ENCODE measurements at places on chromosomes 6 and 20.

GRCh38 chr20:58876437-58876836 is 23.9 kb downstream of the GNAS start:
- DNase-seq, result no peak

DNA sequence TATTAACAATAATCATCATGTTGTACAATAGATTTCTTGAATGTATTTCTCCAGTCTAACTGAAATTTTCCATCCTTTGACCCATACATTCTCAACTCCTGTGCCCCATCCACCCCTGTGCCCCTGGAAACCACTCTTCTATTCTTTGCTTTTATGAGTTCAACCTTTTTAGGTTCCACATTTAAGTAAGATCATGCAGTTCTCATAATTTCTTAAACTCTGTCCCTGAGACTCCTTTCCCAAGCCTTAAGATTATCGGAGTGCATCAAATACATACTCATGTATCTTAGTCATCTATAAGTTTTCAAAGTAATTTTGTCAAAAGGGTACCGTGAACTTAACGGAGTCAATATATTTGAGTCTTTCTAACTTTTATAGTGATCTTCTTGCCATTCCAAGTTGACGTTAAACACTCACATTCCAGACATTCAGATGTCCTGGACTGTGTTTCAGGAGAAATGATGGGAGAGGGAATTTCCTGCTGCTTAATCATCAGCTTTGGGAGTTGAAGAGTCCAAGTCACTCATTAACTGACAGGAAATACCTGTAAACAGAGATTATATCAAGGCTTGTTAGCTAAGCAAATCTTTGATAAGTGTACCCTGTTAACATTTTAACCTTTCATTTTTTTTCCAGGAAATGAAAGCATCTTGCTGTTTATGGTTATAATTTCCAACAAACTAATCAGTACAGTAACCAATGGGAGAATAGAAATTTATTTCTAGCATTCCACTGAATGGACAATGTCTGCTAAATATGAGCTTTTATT is 73.3 kb downstream of the ADGRG6 start:
- no peak for DNase-seq

- DNase-seq, result no peak
Measured at GRCh38 chr6:70857387-70858077, 99.3 kb downstream of the B3GAT2 start.

DNA sequence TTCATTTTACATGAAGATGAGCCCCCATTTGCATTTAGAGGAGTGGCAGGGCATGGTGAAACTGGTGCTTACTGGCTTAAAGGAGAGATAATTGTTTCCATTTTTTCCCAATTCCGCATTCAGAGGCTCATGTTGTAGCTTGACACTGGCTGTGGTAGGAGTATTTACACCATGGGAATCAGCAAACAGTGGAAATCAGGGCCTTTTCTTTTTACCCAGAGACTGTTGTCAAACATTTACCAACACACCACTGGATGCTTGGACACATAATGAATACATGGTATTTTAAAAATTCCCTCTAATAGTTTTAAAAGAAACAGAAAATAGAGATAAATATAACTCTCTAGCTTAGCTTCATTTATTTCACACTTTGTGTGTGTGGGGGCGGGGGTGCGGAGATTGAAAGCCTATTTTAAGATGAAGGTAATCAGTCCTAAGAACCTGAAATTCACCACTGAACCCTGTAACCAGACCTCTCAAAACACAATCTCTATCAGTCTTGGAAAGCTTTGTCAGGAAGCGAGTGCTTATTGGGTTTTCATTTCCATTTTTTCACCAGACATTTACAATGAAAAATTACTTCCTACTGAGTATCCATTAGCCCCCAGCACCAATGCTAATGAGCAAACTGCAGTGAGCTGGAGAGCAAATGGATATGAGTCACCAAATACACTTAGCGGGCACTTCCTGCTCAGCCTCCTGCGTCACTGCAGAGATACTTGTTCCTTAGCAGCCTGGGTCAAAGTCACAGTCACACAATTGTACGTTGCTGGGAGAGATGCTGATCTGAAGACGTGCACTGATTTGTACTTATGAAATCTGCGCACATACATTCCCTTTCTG is 532.0 kb downstream of the BCKDHB start:
- DNase-seq, result peak; percentile 68

GRCh38 chr20:24350923-24351368 is 118.5 kb upstream of the SYNDIG1 start:
- no peak for DNase-seq

GRCh38 chr6:150981095-150981494 is 115.6 kb downstream of the MTHFD1L start:
- DNase-seq, result no peak

GRCh38 chr6:157163434-157164159 is 159.7 kb downstream of the TMEM242 start:
- DNase-seq, result no peak

DNA sequence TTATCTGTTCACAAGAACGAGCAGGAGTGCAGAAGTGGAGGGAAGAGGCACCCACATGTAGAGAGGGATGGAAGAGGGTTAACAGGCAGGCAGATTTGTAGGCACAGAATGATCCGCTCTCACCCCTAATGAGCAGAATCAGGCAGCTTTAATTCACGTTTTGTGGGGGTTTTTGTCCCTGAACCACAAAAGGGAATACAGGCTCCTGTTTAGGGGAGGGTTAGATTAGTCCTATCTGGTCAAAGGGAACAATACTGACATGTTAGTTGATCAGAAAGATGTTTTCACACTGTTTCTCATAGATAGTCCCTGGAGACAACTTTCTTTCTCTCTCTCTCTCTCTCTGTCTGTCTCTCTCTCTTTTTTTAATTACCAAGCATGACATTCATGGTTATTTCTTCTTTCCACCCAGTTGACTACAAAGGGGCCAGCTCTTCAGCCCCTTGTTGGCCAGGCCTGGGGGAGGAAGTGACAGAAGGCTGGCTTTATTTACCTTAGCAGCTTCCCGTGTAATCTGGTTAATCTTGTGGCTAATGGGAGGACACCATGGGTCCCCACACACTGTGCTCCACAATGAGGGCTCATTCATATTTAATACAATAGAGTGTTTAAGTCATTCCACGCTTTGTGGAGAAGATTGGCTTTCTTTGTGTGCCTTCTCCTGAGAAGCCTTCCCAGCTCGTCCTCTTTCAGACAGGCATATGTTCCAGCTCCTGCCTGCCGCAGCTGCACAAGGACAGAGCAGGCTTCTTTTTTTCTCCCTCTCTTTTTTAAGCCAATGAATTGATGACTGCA is 958.8 kb downstream of the TFAP2A start:
- DNase-seq, result no peak

DNA sequence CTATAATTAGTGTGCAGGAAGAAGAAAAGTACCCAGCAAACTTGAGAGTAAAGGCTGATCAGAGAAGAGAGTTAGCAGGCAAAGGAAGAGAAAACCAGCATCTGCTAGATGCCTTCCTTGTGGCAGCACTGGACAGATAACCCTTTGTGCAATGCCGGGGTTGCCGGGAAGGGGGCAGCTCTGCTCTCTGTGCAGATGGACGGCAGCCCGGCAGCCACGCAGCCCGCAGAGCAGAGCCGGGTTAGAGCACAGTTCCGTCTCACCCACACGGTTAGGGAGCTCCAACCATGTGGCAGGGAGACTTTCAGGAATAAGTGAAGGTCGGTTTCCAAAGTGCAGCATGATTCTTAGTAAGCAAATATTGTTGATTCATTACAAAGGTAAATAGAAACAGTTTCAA is 80.0 kb upstream of the RPS6KA2 start:
- DNase-seq, result peak; percentile 86

DNA sequence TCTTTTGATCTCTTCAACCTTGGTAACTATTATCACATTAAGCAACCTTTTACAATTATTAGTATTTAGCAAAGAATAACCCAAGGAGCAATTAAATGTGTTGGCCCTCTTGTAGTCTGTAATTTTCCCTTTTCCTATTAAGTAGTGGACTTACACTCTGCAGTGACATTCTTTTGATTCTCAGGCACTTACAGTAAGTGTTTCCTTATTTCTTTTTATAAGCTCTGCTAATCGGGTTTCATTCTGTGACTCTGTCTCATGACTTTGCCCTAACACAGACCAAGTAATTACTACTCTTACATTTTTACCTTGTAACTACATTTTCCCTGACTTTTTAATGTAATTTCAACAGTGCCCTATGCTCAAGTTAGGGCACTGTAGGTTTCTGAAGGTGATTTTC is 104.0 kb upstream of the EPHA7 start:
- no peak for DNase-seq

GRCh38 chr6:113731541-113731940 is 125.6 kb upstream of the MARCKS start:
- no peak for DNase-seq

DNA sequence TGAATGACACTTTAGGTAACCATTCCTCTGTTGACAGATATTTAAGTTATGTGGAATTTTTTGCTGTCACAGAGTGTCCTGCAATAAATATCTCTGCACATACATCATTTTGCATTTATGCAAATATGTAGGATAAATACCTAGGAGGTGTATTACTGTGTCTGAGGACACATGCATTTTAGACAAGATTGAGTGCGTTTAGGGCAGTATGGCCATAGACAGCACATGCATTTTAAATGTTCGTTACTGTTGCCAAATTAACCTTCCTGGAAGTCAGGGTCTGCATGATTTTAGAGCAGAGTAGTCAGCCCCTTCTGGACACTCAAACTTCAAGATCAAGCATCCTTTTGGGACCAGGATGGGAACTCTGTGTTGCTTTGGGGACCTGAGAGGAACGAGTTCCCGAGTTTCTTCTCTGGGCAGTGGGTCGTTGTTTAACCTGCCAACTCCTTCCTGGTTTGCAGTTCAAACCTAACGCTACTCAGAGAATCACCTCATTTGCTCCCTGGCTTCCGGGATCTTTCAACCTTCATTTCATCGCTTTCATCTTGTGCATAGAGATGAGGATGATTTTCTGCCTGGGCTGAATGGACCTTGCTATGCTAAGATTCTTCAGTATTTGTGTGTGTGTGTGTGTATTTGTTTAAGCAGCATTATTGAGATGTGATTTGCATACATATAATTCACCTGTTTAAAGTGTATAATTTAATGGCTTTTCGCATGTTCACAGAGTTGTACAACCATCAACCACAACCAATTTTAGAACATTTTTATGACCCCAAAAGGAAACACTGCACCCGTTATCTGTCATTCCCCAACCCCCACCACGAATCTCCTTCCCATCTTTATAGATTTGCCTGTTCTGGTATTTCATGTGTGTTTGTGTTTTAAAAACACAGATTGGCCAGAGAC is 9.8 kb downstream of the BCAS4 start:
- no peak for DNase-seq

- DNase-seq, result no peak
Measured at GRCh38 chr20:46139908-46140482, 21.9 kb downstream of the CD40 start.

DNA sequence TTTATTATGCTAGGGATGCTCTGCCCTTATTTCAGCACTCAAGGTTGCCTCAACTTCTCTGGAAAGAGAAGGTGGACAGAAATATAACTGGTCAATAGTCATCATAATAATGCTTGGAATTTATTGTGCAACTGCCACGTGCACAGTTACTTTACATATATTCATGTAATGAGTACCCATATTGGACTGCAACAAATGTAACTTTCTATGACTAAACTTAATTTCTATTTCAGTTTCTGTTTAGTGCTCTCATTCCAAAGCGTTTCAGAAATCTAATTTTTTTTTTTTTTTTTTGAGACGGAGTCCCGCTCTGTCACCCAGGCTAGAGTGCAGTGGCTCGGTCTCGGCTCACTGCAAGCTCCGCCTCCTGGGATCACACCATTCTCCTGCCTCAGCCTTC is 28.3 kb upstream of the CD83 start:
- no peak for DNase-seq

- DNase-seq, result no peak
Measured at GRCh38 chr20:39876976-39877635, 811.9 kb downstream of the MAFB start.

- no peak for DNase-seq
Measured at GRCh38 chr20:3900187-3900604, 11.0 kb downstream of the PANK2 start.

DNA sequence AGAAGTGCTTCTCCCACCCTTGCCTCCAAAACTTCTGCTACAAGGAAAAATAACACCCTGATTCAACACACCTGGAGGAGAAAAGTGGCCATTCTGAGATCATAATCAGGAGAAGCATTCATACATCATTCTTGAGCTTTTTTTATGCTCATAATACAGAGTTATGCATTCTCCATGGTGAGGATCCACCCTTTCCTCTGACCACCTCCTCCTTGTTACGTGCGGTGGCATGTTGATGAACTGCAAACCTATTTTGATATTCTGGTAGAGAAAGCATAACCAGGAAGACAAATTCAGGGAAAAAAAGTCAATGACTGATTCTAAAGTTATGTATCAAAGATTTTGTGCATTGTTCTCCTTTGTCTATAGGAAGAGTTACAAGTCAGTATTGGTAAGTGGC is 169.8 kb downstream of the KLHL32 start:
- DNase-seq, result no peak

- DNase-seq, result no peak
Measured at GRCh38 chr6:52249078-52249477, 4.8 kb upstream of the IL17F start.

DNA sequence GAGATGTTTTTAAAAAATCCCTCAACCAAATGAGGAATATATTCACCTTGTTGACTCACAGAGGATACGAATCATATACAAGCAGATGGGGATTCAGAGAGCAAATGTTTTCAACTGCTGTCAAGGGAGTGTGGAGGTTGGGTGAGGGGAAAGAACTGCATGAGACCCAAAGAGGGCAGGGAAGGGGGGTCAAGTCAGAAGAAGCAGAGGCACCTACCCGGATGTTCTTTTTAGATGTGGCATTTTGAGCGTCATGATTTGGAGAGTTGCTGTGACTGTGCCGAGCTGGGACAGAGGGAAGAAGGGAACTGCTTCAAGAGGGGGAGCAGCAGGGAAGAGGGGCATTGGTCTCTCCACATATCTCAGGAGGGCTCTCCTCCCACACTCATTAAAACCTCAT is 191.3 kb upstream of the PROKR2 start:
- no peak for DNase-seq

GRCh38 chr20:19588732-19589131 is 169.3 kb upstream of the RIN2 start:
- DNase-seq, result no peak

GRCh38 chr20:22819112-22819511 is 216.0 kb upstream of the SSTR4 start:
- DNase-seq, result no peak

- no peak for DNase-seq
Measured at GRCh38 chr6:144681334-144681733, 396.2 kb downstream of the UTRN start.

GRCh38 chr6:135901774-135902524 is 50.4 kb downstream of the PDE7B start:
- DNase-seq, result peak; percentile 22

DNA sequence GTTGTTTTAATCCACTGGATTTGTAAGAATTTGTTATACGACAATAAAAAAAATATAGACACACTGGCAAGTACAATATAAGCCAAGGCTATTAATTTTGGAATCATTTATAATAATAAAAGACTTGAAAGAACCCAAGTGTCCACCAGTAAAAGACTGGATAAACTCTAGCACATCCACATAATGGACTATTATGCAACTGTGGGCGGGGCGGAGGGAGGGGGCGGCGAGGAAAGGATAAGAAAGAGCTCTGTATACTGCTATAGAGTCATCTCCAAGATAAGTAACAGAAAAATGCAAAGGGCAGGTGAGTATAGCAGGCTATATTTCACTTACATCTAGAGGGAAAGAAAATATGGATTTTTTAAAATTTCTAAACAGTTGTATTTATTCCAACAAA is 123.3 kb downstream of the TBC1D32 start:
- DNase-seq, result no peak

GRCh38 chr6:106477146-106477545 is 116.6 kb downstream of the CRYBG1 start:
- peak; percentile 13 for DNase-seq

GRCh38 chr20:4549711-4550259 is 171.9 kb upstream of the PRND start:
- no peak for DNase-seq
